Naive thymus-derived CD8-positive, alpha-beta T cell (primary cell): ENCODE measurements at places on chromosomes 11 and 22.

GRCh38 chr22:30860176-30861105 lies 108.1 kb downstream of the MORC2 start:
- DNase-seq: peak; percentile 13

DNA sequence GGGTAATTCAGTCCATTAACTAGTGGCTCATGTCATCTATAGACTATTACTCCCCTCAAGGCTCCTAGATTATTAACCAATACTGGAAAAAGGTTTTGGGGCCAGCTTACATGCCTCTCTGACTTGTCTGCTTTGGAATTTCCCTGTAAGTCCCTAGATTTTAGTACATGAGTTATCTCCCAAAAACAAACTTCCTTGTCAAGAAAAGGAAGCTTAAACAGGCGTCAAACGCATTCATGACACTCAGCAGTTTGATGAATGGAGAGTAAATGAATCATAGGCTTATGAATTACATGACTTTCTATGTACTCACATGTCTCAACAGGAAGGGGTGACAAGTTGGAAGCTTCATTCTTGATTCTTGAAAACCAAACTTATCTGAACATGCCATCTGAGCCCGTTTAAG lies 70.8 kb downstream of the BLID start:
- no peak for DNase-seq

- no peak for DNase-seq
Observed at GRCh38 chr11:59078435-59078834, 7.7 kb upstream of the GLYATL1B start.

- no peak for DNase-seq
Observed at GRCh38 chr11:87223816-87224215, 186.1 kb downstream of the TMEM135 start.

DNA sequence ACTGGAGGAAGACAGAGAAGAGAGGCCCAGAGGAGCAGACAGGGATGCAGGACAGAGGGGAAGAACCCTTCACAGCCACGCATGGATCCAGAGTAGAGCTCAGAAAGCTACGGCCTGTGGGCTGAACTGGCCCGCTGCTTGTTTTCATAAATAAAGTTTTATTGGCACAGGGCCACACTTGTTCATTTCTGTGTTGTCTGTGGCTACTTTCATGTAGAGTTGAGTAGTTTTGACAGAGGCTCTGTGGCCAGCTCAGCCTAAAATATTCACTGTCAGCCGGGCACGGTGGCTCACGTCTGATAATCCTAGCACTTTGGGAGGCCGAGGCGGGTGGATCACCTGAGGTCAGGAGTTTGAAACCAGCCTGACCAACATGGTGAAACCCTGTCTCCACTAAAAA lies 26.2 kb upstream of the GAL start:
- DNase-seq: no peak

DNA sequence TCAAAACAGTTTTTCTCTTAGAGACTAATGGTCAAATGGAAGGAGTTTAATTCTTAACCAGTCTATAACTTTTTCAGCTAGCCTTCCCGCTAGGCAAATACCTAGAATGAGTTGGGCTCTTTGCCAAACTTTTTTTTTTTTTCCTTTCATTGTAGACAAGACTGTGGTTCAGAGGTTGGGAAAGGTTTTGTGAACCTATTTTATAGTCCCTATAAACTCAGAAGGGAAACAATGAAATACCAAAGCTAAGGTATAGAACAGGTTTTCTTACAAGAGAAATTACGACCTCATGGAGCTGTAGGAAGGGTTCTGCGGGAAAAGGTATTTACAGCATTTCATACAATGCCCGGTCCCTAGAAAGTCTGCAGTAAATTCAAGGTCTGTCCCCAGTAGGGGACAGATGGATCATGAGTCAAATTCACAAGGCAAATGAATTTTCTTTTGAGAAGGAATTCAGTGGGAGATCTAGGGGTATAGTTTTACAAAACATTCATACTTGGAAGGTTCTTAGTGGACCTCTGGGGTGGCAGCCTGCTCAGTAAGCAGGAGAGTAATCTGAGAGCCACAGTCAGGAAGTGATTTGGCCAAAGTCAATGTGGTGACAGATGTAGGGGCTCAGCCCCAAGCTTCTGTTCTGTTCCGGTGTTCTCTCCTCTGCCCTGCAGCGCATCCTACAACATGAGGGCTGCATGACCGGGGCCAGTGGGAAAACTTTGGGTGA lies 146.8 kb downstream of the DBX1 start:
- no peak for DNase-seq

- DNase-seq: no peak
Observed at GRCh38 chr11:78223320-78223954, 34.7 kb downstream of the USP35 start.

GRCh38 chr11:20161923-20162744 lies 1.9 kb upstream of the DBX1 start:
- no peak for DNase-seq

GRCh38 chr11:74162681-74163467 lies 7.9 kb downstream of the C2CD3 start:
- DNase-seq: no peak

DNA sequence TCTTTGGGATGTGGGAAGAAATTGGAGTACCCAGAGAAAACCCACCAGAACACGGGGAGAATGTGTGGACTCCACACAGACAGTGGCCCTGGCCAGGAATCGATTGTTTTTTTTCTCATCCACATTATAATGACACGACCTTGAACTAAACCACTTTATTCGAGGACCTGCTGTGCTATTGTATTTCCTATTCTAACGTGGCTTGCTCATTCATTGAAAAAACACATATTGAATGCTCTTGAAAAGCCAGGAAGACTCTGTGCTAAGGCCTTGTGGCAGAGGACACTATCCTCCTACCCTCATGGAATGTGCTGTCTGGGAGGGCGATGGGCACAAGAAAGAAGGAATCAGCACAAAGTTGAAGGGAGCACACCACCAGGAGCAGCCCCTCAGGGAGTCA lies 9.1 kb upstream of the SREBF2 start:
- DNase-seq: no peak

DNA sequence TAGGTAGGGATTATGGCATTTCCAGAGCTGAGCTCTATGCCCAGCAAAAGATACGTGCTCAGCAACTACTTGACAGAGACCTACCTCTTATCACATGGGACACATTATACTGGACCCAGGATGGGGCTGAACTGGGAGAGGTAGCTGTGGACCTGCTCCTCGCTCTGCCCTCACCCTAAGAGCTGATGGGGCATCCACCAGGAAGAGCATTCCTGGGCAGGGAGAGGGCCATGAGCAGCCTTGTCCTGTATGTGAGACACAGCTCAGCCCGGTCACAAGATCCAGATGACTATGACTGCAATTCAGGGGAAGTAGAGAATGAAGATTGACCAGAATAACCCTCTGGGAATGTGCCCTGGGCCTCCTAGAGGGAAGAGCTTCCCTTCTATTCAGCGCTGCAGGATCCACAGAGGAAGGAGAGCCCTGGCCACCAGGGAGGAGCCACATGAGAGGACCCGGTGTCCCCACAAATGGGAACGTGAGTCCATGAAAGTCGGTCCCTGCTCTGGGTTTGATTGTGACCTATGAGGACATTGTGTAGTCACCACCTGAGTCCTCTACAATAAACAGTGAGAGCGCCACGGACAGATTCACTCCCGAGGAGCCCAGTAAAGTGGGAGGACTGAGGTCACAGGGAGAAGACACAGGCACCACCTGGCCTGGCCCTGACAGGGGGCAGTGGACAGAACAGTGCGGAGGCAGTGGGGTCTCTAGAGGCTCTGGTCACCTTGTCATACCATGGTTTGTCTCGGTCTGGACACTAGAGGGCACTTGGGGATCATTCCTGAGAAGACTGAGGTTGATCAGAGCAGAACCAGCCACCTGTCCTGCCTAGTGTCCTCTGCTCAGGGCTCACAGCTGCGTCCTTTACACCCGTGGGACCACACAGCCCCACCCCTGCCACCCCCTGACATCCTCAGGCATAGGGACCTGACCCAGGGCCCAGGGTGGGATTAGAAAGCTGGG lies 99.5 kb downstream of the ZNF280B start:
- DNase-seq: no peak

- DNase-seq: no peak
Observed at GRCh38 chr11:131973061-131973460, 602.6 kb downstream of the NTM start.
